Activated CD4-positive, alpha-beta T cell treated with anti-CD3 and anti-CD28 coated beads, Interleukin-10, Interleukin-2, amounts not matched to agents 100 ng/mL and 50 ng/mL, durations not matched to agents 16 hours and 8 hours (primary cell): ENCODE measurements at places on chromosomes 12 and 14.

DNA sequence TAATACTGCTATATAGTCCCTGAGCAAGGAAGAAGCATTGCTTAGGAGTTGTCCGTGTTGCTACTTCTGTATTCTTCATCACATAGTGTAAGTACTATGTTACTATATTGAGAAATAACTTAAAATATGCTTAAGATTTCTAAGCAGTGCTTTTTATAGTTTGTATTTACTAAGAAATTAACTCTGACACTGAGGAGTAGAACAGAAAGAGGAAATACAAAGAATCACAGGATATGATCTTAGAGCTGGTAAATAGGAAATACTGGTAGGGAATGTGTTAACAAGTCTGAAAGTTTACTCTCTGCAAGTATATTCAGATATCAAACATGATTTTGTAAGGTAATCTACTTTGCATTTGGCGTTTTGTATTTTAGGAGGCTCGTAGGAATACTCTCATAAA is 15.5 kb downstream of the XPOT start:
- no peak for DNase-seq

DNA sequence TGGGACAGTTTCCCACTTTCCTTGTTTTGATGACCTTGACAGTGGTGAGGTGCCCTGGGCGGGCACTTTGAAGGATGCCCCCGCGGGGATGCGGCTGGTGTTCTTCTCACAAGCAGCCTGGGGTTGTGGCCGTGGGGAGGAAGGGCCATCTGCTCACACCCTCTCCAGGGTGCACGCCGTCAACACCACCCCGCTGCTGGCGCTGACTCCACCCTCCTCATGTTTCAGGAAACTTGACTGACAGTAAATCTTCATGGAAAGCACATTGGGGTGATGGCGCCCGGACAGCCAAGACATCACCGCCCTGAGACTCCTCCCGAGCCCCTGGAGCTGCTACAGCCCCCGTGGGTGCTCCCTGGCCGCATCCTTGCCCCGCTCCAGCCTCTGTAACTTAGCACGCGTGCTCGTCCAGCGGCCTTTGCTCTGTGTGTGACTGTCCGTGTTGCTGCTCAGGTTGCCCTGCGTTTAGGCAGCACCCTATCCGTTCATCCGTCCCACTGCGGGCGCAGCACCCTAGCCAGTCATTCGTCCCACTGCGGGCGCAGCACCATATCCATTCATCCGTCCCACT is 150.2 kb upstream of the C14orf180 start:
- DNase-seq = no peak

DNA sequence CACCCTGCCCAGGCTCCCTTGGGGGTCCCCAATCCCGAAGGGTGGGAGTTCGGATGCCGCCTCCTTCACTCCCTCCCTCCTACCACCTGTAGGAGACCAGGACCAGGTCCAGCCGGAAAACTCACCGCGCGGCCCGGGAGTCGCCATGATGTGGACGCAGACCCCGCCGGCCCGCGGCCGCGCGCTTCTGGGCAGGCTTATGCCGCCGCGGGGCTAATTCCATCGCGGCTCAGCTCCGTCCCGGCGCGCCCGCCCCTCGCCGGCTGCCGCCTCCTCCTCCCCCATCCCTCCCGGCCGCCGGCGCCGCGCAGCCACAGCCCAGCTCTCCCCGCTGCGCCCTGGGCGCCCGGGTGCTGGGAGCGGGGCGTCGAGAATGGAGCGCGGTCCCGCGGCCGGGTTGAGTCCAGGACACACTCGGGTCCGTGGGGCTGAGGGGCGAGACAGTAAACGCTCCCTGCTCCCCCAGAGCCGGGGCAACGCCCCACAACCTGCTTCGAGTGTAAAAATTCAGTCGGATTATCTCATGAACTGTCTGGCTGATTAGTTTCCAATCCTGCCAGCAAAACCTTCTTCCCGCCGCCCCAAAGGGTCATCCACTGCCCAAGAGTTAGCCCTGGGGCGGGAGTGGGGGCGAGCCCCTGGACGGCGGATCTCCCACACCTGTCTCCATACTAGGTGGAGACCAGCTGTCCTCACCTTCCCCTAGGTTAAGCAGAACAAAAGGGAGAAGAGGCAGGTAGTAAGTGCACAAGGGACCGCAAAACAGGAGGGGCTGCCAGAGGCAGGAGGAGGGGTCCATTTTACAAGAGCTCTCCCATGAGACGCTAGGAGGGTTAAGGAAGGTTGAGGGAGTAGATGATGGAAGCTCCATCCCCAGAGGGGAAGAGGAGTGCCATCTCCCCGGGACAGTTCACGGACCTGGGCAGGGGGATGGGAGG is at the start of gene ANO2:
Gene ANO2 (minus strand): TSS at position 189 of the 938 bp plus-strand sequence. CDS start 42 bp downstream, at position 147.
- no peak for DNase-seq

- no peak for DNase-seq
These were observed 17.2 kb downstream of the PLEKHG3 start for GRCh38 chr14:64721391-64721791.

GRCh38 chr12:19068137-19068536 is 61.4 kb upstream of the PLEKHA5 start:
- DNase-seq = no peak

DNA sequence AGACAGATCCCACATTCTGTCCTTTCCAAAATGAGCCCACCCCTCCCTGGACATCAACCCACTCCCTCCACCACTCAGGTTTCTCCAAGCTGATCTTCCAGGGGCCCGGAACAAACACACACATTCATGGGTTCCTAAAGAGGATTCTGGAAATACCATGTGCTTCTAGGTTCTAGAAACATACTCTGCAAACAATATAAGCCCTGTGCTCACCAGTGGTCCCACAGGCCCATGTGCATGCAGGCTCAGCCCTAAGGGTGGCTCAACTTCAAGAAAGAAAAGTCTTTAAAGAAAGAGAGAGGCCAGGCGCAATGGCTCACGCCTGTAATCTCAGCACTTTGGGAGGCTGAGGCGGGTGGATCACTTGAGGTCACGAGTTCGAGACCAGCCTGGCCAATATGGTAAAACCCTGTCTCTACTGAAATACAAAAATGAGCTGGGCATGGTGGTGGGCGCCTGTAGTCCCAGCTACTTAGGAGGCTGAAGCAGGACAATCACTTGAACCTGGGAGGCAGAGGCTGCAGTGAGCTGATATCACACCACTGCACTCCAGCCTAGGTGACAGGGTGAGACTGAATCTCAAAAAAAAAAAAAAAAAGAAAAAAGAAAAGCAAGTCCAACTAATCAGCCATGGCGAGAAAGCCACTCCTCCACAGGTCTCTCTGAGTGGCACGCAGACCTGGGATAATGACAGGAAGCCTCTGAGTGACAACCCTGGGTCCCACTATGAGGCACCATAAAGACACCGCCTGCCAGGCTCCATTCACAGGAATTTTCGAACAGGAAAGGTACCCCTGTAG is 59.5 kb upstream of the PNMA1 start:
- no peak for DNase-seq

GRCh38 chr12:105485321-105485910 is 154.9 kb downstream of the C12orf75 start:
- no peak for DNase-seq

DNA sequence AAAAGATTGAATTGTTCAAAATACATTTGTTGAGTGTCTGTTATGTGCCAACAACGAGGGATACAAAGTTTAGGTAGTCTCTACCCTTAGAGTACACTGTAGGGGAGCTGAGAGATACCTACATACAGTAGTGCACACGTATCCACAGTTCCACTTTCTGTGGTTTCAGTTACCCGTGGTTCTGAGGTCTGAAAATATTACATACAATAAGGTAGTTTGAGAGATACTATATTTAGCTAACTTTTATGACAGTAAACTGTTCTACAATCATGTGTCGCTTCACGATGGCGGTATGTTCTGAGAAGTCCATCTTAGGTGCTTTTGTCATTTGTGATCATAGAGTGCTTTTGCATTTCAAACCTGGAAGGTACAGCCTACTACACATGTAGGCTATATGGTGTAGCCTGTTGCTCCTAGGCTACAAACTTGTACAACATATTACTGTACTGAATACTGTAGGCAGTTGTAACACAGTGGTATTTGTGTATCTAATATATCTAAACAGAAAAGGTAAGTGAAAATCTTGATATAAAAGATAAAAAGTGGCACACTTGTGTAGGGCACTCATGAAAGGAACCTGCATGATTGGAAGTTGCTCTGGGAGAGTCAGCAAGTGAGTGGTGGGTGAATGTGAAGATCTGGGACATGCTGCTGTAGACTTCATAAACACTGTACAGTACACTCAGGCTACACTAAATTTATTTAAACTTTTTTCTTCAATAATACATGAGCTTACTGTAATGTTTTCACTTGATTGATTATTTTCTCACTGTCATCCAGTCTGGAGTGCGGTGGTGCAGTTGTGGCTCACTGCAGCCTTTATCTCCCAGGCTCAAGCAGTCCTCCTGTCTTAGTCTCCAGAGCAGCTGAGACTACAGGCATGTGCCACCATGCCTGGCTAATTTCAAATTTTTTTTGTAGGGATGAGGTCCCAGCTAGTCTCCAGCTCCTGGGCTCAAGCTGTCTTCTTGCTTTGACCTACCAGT is 4.0 kb downstream of the CPSF6 start:
- peak; percentile 31 for DNase-seq

GRCh38 chr12:92331383-92331782 is 185.7 kb upstream of the BTG1 start:
- DNase-seq = no peak

DNA sequence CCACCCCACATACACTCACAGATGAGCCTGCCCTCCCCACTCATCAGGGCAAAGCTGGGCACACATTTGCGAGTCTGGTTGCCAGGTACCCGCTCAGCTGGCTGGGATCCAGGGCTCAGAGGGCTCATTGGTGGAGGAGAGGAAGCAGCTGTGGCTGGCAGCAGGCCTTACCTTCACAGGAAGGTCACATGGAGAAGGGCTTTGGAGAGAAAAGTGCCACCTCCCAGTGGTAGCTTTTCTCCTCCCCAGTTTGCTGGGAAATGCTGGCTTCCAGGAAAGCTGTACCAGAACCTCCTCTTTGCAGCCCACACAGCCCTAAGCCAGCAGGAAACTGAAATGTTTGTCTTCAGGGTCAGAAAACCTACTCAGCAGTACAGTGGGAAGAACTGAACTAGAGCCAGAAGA is 55.6 kb downstream of the LGMN start:
- no peak for DNase-seq

- DNase-seq = no peak
These were observed 22.9 kb downstream of the TRHDE start for GRCh38 chr12:72295101-72295500.

- DNase-seq = no peak
These were observed 65.4 kb upstream of the SAV1 start for GRCh38 chr14:50733494-50733893.

- peak; percentile 88 for DNase-seq
These were observed 895 bp upstream of the CCDC88C start for GRCh38 chr14:91418387-91419043.

DNA sequence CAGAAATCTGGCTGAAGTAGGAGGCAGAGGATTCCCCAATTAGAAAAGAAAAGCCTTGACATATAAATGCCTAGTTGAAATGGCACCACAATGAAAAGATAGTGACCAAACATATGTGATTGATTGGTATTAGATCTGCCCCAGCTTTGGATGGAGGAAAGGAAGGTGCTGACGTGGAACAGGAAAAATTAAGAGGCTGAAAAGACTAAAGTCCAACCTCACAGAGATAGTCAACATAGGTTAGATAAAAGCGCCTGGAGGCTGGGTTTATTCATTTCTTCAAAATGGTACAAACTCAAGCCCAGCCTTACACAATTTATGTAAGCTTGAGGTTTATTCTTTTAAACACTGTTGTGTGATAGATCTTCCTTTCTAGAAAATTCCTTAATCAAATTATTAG is 129.6 kb downstream of the RPS29 start:
- DNase-seq = no peak

GRCh38 chr12:47758834-47759690 is at the start of gene RAPGEF3:
RAPGEF3 (minus strand) TSS chr12:47758880; CDS start chr12:47758556, 324 bp downstream.
- peak; percentile 77 for DNase-seq

GRCh38 chr14:34297786-34298520 is 164.1 kb downstream of the SPTSSA start:
- no peak for DNase-seq

GRCh38 chr12:11513288-11513687 is 117.9 kb upstream of the PRB2 start:
- no peak for DNase-seq

GRCh38 chr12:107474639-107475539 is 210.7 kb upstream of the PWP1 start:
- DNase-seq = no peak

DNA sequence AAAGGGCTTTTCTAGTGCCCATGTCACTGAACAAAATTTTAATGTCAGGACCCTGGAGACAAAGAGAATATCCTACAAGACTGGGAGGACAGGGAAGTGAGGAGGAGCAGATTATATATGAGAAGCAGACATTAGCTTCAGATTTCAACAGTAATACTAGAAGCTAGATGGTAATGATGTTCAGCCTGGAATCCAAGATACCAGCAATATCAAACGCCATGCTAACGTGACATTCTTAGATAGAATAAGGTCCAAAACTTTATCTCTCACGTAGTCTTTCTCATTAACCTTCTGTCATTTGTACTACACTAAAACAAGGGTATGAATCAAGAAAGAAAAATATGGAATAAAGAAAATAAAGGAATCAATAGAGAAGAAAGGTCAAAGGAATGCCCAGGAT is 18.7 kb downstream of the SOS2 start:
- no peak for DNase-seq

- no peak for DNase-seq
These were observed 25.4 kb upstream of the COL2A1 start for GRCh38 chr12:48029491-48030172.
